ENCODE measurements at places on chromosomes 2 and 18.

- no peak for DNase-seq
Measured at GRCh38 chr2:170846314-170846713, 29.6 kb downstream of the GAD1 start.

- no peak for DNase-seq
Measured at GRCh38 chr18:9520666-9521065, 45.4 kb downstream of the RALBP1 start.

DNA sequence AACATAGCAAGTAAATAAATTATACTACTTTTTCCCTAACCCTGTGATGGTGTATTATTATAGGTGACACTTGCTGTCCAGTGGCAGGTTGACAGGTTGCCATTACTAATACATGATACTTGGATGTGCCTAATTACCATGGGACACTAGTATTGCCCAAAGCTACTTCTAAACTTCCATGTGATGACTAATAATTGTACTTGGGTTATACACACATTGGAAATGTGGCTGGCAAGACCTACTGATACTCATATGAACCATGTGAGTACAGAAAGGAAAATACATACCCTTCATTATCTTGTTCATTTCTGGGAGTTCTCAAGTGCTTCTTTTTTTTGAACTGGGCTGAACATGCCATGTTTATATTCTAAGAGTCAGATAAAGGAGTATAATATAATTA, 156.4 kb downstream of the IKZF2 start:
- DNase-seq, result no peak

DNA sequence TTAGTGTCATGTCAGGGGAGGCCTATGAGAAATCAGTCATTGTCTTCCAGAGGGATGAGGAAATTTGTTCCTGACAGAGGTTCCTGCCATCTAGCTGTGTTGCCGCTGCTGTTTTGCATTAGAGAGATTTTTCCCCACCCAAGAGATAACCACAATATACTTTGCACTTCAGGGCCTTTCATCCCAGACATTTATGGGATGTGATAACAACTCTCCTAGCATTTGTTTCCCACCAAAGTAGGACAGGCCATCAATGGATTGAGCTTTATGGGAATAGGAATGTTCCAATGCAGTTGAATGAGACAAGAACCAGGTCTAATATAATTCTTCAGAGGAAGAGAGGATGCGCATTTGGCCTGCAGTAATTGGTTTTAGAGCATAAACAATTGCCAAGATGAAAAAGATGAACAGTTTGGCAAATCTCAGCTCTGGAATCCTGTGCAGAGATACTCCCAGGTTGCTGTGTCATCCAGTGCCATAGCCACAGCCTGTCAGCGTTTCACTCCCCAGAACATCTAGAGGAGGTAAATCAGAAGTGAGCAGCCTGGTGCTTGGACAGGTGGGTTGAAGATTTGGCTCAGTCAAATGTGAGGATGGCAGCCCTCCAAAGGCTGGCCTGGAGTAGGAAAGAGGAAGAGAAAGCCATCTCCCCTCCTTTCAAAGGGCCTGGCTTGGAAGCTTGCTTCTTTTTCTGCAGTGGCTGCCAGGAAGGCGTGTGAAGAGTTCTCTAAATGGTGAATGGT, 93.7 kb upstream of the SETBP1 start:
- no peak for DNase-seq

GRCh38 chr2:41963661-41964525, 83.9 kb upstream of the PKDCC start:
- DNase-seq, result no peak
